Head of caudate nucleus (tissue), 42 donors: ENCODE measurements at places on chromosomes 7 and 10.

DNA sequence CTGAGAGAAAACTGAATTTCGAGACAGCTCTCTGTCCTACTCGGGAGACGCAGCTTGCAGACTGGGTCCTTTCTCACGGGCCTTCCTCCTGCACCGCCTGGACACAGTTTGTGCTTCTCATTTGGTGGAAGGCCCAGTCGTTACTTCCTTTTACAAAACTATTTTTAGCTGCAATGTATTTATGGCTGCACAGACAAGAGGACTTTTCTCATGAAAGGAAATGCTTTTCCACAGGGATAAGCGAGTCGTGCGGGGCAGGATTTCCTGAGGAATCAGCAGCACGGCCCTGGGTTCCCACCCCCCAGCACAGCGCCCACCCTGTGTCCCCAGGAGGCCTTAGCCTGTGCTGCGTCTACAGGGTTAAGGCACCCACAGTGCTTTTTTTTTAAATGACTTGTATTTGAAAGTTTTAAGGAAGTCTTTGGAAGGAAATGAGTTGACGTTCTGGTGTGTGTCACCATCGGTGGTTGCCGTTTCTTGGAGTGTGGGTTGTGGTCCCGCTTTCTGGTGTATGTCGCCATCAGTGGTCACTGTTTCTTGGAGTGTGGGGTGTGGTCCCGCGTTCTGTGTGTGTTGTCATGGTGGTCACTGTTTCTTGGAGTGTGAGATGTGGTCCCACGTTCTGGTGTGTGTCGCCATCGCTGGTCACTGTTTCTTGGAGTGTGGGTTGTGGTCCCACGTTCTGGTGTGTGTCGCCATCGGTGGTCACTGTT is 50.9 kb downstream of the INPP5A start:
- no peak for DNase-seq

GRCh38 chr10:70255329-70256299 is 22.4 kb upstream of the PPA1 start:
- DNase-seq = no peak

- DNase-seq = no peak
Measured at GRCh38 chr10:13457958-13458686, 70.7 kb downstream of the BEND7 start.

DNA sequence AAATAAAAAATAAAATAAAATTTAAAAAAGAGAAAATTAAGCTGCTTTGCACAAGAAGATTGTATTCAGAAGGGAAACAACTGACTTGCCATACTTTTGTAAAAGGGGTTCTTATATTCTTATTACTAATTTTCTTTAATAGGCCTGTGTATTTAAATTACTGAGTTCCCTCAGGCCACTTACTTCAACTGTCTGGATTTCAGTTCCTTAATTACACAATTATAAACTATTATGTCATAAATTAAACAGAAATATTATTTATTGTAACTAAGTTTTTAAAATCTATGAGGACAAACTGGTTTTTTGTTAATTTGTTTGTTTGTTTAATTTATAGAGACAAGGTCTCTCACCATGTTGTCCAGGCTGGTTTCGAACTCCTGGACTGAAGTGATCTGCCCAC is 22.4 kb upstream of the MICU1 start:
- no peak for DNase-seq

DNA sequence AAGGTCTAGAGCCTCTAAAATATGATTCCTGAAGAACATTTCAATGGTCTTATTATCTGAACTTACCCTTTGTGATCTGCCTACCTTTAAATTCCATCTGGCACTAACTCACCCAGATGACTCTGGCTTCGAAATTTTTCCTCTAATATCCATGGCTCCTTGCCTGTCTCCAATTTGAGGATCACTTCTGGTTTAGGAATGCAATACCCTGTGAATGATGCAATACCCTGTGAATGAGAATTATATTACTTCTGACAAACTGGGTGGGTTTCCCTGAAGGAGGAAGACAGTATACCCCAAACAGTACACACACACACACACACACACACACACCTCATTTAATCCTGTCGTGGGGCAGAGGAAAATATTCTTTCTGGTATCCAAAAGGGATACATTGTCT is 115.3 kb downstream of the ZNF33B start:
- DNase-seq = no peak

- no peak for DNase-seq
Measured at GRCh38 chr10:125521721-125522680, 161.0 kb downstream of the TEX36 start.

DNA sequence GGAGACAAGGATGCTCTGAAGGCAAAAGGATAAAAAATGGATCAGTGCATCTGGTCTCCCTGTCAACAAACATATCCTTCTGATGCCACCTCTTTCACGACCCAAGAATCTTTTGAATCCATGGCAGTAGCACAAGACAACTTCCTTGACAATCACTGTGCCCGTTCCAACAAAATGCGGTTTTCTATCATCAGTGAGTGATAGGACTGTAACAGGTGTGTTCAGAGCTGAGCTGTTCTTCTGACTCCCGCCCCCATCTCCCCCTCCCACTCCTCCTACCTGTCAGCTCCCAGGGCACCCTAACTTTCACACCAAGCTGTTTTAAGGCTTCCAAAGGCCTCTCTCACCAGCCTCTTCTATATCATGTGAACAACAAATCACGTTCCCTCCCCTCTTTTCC is 74.8 kb downstream of the PARD3 start:
- peak; percentile 23 for DNase-seq
